GM03348 (cell line): ENCODE measurements at places on chromosomes 2 and 18.

DNA sequence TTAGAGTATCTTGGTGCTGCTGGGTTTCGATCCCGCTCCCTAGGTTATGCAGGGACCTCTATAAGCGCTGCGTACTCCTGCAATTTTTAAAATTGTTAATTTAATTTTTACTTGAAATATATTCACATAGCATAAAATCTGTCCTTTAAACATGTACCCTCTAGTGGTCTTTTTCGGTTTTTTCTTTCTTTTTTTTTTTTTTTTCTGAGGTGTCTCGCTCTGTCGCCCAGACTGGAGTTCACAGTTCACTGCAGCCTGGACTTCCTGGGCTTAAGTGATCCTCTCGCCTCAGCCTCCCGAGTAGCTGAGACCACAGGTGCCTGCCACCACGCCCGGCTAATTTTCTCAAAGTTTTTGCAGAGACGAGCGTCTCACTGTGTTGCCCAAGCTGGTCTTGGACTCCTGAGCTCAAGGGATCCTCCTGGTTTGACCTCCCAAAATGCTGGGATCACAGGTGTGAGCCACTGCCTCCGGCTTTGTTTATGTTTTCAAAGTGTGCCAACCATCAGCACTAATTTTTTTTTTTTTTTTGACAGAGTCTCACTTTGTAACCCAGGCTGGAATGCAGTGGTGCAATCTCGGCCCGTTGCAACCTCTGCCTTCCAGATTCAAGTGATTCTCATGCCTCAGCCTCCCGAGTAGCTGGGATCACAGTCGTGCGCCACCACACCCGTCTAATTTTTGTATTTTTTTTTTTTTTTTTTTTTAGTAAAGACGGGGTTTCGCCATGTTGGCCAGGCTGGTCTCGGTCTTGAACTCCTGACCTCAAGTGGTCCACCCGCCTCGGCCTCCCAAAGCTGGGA is 585 bp upstream of the MOB1A start:
- no peak for DNase-seq

GRCh38 chr18:25141886-25142285 is 210.1 kb downstream of the ZNF521 start:
- DNase-seq: no peak

- peak; percentile 40 for DNase-seq
These were observed 2.1 kb downstream of the TRIB2 start for GRCh38 chr2:12718711-12719399.

DNA sequence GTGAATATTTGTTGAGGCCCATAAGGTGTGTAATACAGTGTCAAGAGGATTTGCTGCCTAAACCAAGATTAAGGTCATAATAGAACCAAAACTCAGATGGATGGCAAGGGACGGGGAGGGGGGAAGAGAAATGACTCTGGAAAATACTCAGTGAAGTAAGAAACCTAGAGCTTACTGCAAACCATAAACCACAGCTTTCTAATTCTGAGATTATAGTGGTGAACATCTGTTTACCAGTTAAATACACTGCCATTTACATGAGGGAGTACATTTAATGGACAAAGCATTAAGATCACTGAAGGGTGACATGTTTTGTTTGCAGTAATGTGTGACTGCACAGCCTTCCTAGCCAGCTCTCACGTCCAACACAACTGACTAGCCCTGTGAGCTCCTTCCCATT is 19.8 kb downstream of the EVX2 start:
- no peak for DNase-seq

DNA sequence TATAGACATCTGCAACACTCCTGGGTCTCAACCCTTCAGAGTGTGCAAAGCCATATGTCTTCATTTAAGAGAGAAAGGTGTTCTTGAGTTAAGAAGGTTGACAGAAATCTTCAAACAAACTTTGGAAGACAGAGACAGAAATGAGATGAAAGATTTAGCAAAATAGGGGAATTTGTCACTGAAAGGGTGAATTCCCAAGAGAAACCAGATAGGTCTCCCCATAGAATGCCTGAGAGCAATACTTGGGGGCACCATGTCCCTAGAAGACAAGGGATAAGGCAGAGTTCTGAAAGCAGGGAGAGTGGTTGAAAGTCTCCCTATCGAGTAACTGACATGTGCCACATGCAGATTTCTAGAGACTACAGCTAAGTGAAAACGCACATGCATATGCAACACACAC is 50.0 kb downstream of the AP1S3 start:
- no peak for DNase-seq

GRCh38 chr2:173990970-173991819 is 26.0 kb upstream of the SP3 start:
- peak; percentile 64 for DNase-seq

- no peak for DNase-seq
These were observed 638.9 kb downstream of the STK39 start for GRCh38 chr2:167608487-167608886.

DNA sequence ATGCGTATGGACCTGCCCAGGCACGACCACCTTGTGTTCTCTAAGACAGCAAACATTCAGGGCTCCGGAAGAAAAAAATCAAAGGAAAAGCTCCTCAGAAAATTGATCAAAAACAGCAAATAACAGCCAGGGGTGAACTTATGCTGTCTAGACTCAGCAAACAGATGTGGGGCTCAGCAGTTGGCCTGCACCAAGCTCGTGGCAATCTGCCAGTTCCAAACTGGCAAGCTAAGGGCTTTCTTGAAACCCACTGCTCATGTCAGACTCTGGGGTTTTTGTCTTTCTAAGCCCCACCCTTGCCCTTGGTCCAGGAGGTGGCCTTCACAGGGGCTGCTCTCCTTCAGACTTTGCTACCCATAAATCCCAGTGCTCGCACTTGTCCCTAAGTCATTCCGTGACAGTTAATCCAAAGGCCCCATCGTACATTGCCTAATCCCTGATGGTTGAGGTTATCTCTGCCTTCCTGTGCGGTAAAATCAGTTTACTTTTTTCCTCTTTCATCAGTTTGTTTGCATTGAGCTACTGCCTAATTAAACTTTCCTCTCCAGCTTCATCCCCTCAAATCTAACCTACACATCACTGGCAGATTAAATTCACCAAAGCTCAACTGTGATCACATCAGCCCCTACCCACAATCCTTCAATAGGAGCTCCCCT is 408.0 kb downstream of the LRATD1 start:
- no peak for DNase-seq

- no peak for DNase-seq
These were observed 18.9 kb downstream of the NCAPH start for GRCh38 chr2:96354492-96354891.

DNA sequence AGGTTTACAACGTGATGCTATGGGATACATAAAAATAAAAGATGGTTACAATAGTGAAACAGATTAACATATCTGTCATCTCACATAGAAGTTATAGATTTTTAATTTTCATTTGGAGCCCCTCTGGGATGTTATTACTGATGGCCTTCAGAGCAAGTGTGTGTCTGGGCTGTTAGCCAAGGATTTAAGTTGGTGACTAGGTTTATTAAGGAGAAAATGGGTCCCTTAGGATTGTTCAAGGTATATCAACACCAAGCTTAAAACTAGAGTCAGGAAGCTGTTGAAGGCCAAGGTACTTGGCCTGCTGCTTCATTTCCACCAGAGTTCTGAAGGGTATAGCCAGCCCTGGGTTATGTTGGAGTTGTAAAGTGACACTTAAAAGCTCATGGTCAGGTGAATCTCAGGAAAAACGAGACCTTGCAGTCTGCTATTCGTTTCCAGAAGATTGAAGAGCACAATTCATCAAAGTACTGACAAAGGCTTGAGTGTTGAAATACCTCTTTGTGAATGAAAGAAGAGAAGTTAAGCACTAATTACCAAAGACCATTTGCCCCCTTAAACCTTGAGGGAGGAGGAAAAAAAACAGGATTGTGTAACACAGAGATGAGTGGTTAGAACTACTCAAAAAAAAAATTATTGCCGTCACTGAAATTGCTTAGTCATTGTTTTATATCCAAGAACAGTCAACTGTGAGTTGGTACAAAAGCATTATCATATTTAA is 48.4 kb downstream of the MAP2 start:
- DNase-seq: peak; percentile 41

GRCh38 chr2:29223851-29224692 is 108.9 kb downstream of the CLIP4 start:
- no peak for DNase-seq

GRCh38 chr2:203002054-203002821 is 12.4 kb upstream of the NBEAL1 start:
- no peak for DNase-seq

DNA sequence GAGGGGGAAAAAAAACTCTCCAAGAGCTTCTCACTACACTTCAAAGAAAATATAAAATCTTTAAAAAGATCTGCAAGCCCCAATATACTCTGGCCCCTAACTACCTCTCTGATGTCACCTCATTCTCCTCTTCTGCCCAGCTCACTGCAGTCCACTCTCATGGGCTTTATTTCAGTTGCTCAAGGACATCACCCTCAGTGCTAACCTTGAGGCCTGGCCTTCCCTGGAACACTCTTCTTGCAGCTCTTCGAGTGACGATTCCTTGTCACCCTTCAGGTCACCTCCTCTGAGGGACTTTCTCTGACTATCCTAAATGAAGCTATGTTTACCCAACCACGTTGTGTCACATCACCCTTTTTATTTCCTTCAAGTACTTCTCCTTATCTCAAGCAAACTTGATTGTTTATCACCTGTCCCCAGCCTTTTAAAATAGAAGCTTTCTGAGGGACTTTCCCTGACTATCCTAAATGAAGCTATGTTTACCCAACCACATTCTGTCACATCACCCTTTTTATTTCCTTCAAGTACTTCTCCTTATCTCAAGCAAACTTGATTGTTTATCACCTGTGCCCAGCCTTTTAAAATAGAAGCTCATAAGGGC is 10.4 kb downstream of the RTTN start:
- no peak for DNase-seq
